GM04503 (cell line): ENCODE measurements at places on chromosomes 4 and X.

DNA sequence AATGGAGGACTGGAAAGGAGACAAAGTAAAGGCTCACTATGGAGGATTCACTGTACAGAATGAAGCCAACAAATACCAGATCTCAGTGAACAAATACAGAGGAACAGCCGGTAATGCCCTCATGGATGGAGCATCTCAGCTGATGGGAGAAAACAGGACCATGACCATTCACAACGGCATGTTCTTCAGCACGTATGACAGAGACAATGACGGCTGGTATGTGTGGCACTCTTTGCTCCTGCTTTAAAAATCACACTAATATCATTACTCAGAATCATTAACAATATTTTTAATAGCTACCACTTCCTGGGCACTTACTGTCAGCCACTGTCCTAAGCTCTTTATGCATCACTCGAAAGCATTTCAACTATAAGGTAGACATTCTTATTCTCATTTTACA, 6.8 kb downstream of the FGB start:
- DNase-seq: no peak

DNA sequence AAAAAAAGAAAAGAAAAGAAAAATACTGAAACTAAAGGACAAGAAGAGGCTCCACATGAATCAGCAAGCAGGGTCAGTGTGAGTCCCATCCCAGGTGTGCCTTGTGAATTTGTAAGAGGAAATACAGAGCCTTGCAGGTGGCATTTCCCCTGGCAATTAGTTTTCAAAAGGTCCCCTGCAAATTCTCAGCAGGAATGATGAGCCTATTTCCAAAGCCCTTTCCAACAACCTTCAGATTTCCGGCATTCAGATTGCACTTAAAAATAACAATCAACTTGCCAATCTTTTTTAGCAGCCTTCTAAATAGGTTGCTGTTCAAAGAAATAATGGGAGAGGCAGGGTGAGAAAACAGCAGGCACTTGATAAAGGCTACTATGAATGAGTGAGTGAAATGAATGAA, 66.4 kb upstream of the OR13H1 start:
- DNase-seq: no peak

- no peak for DNase-seq
Observed at GRCh38 chrX:16992951-16993350, 46.5 kb downstream of the REPS2 start.

- no peak for DNase-seq
Observed at GRCh38 chr4:55547466-55547770, 709 bp upstream of the CLOCK start.

DNA sequence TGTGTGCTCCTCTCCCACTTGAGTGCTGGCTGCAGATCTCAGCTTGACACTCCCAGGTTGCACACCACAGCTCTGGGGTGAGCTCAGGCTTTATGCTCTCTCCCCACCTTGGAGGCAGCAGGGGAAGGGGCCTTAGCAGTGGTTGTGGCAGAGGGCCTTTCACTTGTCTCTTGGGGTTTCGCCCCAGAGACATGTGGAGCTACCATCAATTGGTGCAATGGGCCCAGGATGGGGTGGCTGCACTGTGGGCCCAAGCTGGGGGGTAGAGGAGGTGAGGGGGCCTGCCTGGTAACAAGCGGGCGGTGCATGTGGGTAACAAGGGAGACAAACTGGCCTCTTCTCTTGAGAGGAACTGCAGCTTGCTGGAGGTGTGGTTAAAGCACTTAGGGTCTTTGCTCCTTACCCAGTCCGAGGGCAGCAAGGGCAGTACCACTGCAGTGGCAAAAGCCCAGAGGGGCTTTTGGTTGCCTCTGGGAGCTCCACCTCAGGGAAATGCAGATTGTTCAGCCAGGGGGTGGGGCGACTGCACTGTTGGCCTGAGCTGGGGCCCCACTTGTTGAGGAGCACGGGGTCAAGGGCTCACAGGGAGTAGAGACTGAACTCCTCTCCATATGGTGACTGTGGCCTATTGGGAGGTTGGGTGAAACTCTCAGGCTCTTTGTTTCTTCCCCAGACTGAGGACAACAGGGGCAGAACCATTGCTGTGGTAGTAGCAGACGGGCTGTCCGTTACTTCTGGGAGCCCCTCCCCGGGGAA, 30.5 kb upstream of the OR13H1 start:
- DNase-seq: no peak

- no peak for DNase-seq
Observed at GRCh38 chrX:10325611-10326010, 168.8 kb downstream of the CLCN4 start.

- DNase-seq: no peak
Observed at GRCh38 chr4:1395941-1396805, 10.1 kb downstream of the NKX1-1 start.

DNA sequence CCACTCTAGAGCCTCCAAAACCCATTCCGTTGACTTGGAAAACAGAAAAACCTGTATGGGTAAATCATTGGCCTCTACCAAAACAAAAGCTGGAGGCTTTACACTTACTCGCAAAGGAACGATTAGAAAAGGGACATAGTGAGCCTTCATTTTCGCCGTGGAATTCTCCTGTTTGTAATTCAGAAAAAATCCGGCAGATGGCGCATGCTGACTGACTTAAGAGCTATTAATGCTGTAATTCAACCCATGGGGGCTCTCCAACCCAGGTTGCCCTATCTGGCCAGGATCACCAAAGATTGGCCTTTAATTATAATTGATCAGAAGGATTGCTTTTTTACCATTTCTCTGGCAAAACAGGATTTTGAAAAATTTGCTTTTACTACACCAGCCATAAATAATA, 60.8 kb downstream of the ZNF732 start:
- DNase-seq: no peak

- no peak for DNase-seq
Observed at GRCh38 chrX:22424919-22425318, 152.2 kb downstream of the CBLL2 start.

GRCh38 chrX:43949669-43950068, 23.5 kb downstream of the NDP start:
- DNase-seq: no peak

DNA sequence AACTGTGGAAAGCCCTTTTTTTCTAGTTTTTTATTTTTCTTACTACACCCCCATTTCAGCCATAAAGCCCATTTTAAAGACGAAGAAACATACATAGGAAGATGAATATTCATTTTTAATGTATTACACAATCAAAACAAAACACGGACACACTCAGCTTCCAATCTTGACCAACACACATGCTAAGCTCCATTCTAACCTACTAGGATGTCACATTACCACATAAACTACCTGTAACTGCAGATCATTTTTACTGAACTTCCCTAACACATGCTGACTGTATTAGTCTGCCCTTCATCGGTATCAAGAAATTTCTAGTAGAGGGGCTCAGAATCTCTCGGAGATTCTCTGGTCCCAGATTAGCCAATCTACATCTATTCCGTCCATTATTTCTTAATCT, 1.8 kb downstream of the CCNI start:
- DNase-seq: no peak

GRCh38 chr4:11843340-11843739, 414.6 kb upstream of the HS3ST1 start:
- no peak for DNase-seq

GRCh38 chrX:31606771-31607170, 534.9 kb upstream of the FTHL17 start:
- DNase-seq: no peak

DNA sequence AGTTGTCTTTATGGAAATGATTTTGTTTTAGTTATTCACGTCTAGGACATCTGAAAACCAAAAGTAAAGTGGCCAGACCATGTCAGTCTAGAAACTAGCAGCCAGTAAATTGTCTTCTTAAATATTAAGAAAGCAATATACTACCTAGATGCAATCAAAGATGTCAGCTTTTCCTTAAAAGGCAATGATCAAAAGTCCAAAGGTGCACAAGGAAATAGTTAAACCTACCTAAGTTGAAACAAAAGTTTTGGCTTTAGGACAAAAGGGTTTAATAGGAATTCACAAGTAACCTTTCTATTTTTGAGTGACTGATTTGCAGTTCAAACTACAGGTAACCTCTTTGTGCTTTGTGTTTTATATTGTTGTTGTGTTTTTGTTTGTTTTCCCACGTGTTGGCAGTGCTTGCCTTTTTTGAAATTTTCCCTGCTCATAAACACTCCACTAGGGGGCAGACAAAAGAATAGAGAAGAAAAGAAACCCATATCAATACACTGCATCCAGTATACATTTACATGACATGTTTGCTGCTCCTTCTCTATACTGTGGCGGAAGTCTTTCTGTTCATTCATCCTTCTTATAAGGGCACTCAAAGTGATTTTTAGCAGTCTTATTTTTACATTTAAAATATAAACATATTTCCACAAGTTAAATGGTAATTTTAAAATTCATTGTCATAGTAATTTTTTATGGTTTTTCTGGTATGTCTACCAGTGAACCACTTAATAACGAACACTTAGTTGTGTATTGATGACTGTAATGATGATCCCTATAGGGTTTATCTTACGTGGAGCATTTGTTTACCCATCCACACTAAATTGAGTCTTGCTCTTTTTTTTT, 62.7 kb downstream of the GAB1 start:
- no peak for DNase-seq

DNA sequence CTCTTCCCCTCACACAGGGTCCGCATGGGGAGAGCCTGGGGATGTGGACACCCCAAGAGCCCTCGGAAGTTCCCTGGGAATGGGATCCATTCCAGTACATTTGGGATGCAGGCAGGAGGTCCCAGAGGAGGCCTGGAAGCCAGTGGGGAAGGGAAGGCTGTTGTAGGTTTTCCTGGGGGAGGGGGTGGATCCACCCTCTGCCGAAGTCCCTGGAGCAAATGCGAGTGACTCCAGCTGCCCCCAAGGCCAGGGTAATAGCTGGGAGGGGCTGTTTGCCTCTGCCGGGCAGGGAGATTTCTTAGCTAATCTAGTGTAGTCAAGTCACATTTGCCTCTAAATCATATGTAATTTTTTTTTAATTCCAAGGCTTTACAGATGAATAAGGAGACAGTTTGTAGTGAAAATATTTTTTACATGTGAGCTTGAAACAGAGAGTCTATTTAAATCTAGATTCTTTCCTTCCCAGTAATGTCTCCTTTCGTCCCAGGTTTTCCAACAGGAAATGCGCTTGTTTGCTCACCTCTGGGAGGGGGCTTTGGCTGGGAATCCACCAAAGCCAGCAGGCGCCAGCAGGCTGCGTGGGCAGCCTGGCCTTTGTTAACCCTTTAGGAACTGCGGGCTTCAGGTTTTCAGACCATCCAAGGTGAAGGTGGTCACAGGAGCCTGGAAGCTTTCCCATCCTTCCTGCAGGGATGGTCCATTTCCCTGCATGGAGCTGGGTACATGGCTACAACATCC, 26.8 kb downstream of the SH3TC1 start:
- no peak for DNase-seq

GRCh38 chr4:54224996-54225597, 4.0 kb upstream of the PDGFRA start:
- no peak for DNase-seq

- no peak for DNase-seq
Observed at GRCh38 chrX:66039944-66040343, at the start of gene VSIG4. TSS of gene VSIG4 (minus strand) at chrX:66040080. CDS start at chrX:66039998, 82 bp downstream.

DNA sequence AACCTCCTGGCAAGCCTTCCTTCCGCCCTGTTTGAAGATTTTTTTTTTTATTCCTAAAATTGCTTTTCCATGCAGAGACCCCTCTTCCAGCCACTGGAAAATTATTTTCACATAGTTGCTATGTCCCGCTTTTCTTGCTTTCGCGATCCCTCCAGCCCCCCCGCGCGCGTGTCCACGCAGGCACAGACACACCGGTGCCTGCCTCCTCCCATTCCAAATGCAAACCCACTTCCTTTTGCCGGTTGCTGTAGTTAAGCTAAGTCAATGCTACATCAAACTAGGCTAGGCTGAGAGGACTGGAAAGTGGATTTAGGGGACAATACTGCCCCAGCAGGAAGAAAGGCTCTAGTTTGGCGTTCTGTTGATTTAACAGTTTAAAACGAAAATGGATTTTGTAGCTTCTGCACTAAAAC, 111.0 kb downstream of the DHX15 start:
- no peak for DNase-seq

- peak; percentile 57 for DNase-seq
Observed at GRCh38 chr4:158315706-158316105, 105.4 kb downstream of the TMEM144 start.

DNA sequence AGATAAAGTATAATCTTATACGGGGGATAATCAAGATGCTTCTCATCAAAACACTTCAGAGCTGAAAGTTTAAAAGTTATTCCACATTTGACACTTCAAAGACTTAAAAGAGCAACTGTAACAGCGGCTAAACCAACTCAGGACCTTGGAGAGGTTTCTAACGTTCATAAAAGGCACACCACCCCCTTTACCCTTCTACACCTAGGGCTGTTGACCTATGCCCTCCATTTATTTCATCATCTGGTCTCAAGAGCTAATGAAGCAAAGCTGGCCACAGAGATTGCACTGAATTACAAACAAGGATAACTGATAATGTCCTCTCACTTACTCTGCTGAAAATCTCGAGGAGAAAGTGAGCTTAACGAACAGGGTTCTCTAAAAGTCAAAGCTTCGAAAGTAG, 1.1 kb upstream of the RPS6KA6 start:
- DNase-seq: no peak

- DNase-seq: no peak
Observed at GRCh38 chr4:67746797-67747495, 7.2 kb downstream of the GNRHR start.

- DNase-seq: no peak
Observed at GRCh38 chrX:40389555-40389954, 191.2 kb upstream of the ATP6AP2 start.

- no peak for DNase-seq
Observed at GRCh38 chr4:37477126-37477525, 209.1 kb downstream of the RELL1 start.

GRCh38 chr4:126838941-126839679, 793.6 kb upstream of the INTU start:
- DNase-seq: peak; percentile 22

GRCh38 chr4:24003926-24004325, 114.1 kb upstream of the PPARGC1A start:
- DNase-seq: no peak

GRCh38 chrX:97046867-97047266, 163.2 kb downstream of the RPA4 start:
- no peak for DNase-seq

- DNase-seq: no peak
Observed at GRCh38 chr4:128452415-128452814, 164.8 kb upstream of the PGRMC2 start.
